Glomerular endothelial cell (primary cell): ENCODE measurements at places on chromosomes 2 and 18. TPM values are rescaled to one million over a fixed set of nuclear protein-coding genes. Genes with fewer than 3 reads are reported as not detected.

SELENOI gene
- 11.7 and 12.5 TPM in 2 replicates for total RNA-seq

DNA sequence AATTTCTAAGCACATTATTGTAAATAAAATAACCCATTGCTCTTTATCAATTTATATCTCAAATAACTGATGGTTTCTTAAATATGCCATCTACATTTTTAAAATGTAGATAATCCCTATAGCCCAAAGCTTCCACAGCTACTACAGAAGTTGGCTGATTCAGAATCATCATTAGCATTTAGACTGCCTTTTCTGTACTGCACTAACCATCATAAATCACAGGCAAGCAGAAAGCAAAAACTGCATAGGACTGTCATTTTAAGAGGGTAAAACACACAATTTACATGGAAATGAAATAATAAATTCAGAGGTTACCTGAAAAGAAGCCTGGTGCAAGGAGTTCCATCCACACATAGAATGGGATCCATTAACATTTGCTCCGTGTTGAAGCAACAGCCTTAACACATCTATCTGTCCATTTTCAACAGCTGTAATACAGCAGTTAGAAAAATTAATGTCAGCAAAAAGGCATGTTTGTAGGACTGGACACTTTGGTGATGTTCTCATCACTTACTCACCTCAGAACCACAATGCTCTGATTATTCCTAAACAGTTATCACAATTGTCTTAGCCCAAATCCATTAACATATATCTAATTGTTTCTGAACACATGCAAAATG, 38.4 kb upstream of the CHAC2 start:
- DNase-seq: no peak

REG3G gene
- not detected in 2 replicates for total RNA-seq

HOXD8 gene
- 14.2 and 18.9 TPM in 2 replicates for total RNA-seq

OR6B3 gene
- not detected in 2 replicates for total RNA-seq

REG1B gene
- not detected in 2 replicates for total RNA-seq
